ENCODE measurements at places on chromosomes 5 and 9.

GRCh38 chr9:94867842-94868312, 141.4 kb downstream of the AOPEP start:
- DNase-seq: no peak

DNA sequence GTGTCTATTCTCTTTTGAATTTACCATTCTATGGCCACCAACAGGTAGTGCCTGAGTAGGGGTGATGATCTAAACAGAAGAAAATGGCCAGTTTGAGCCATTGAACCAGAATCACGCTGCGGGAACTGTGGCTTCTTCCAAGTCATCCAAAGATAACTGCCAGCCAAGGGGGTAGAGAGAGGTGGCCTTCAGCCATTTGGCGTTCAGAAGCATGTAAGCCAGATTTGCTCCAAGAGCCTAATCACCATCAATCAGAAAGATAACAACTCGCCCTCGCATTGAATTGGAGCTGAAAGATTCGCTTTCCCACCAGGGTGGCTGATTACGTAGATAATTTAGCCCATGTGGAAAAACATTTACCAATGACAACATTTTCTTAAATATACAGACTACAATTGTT, 1302.7 kb upstream of the DMAC1 start:
- no peak for DNase-seq

DNA sequence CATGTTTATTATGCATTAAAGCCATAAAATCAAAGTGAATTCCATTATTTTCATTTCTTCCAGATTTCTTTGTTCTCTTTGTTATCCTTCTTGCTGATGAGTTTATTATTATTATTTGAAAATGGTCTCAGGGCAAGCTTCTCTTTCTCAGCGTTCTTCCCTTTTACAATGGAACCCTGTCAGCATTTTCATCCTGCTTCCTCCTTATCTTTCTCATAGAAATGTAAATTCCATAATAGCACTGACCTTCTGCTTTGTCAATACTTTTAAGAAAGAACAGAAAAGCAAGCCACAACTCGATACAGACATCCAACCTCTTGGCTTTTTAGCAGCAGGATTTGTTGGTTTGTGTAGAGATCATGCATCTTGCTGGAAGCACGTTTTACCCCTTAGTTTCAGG, 114.0 kb upstream of the BASP1 start:
- no peak for DNase-seq

DNA sequence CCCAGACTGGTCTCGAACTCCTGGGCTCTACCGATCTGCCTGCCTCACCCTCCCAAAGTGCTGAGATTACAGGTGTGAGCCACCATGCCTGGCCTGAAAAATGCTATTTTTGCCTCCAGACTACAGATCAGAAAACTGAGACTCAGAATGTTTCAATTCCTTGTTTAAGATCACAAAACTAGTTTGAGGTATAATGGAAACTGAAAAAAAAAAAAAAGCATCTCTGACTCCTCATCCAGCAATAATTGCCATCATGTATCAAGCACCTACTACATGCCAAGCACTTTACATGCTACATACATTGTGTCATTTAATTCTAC, 35.6 kb downstream of the PLAC8L1 start:
- no peak for DNase-seq

DNA sequence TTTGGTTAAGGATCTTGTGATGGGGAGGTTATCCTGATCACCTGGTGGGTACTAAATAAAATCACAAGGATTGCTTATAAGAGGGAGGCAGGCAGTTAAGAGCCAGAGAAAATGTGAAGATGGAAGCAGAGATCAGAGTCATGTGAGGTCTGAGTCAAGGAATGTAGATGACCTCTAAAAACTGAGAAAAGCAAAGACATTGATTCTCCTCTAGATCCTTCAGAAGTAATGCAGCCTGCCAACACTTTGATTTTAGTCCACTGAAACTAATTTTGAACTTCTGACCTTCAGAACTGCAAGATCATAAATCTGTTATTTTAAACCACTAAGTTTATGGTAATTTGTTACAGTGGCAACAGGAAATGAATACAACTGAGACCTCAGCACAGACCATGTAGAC, 499.0 kb downstream of the GADD45G start:
- no peak for DNase-seq

DNA sequence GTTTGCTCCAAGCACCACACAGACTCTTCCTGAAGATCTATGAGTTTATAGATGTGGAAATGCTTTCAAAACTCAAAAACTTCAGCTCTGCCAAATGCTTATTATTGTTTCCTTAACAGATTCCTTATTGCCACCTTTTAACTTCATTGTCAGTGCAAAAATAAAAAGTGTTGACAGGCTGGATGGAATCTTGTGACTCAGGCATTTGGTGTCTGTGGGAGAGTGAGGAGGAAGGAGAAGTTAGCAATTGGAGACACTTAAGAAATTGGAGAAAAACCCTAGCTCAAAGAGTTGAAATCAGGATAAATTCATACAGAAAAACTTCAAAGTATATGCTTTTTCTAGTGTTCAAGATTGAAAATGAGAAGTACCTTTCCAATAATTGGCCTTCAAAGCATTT, 140.6 kb upstream of the PUM3 start:
- no peak for DNase-seq

DNA sequence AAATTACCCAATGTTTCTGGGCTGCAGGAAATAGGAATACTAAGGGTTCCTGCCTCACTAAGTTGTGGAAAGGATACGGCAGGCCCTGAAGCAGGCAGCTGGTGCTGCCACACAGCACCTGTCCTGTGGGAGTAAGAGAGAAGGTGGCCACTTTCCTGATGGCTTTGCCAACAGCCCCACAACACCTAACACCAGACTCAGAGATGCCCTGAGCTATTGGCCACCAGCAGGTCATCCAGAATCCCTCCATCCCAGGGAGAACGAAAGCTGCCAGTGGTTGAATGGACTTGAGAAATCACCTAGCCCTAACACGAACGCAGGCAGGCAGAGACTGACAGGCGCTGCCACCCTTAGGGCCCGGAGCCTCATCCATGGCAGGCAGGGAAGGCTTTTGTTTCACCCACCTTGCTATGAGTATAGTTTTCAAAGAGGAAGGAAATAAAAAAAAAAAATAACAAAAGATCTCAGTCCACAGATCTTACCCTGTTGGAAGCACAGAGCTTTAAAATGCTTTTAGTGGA, 82.2 kb downstream of the DCP2 start:
- no peak for DNase-seq

- no peak for DNase-seq
Measured at GRCh38 chr5:119524485-119524884, 72.2 kb downstream of the HSD17B4 start.

GRCh38 chr5:125190232-125191087, 444.0 kb upstream of the ZNF608 start:
- DNase-seq: no peak

GRCh38 chr5:114695292-114695904, 333.5 kb downstream of the KCNN2 start:
- no peak for DNase-seq

DNA sequence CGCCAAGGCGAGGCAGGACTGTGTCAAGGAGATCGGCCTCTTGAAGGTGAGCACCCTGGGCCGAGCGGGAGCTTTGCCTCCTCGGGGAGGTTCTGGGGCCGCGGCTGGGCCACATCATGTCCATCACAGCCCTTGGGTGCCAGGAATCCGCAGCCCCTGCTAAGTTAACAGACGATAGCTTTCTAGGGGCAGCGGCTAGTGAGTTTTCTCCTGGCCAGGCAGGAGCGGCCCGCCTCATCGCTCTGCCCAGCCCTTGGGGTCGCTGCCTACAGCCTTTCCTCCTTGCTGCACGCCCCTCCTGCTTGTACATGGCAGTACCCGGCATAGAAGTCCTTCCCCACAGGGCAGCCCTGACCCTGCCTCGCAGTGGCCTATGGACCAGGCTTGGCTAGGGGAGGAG, 56.2 kb downstream of the NEK6 start:
- DNase-seq: no peak

DNA sequence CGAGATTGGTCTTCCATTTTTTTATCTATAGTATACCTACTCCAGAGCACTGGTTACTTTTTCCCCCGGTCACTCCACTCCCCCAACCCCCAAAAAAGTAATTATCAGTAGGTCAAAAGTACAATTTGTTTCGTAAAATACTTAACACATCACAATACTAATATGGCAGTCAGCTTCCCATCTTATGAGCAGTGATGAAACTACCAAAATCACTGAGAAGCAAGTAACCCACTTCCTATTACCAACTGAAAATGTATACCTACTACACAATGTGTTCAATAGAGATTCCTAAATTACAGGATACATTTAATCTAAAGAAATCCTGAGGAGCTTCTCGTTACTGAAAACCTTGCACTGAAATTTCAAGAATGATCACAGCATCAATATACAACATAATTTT, 1.9 kb downstream of the CERT1 start:
- no peak for DNase-seq

- no peak for DNase-seq
Measured at GRCh38 chr5:179720222-179720621, 12.4 kb upstream of the MAML1 start.

- no peak for DNase-seq
Measured at GRCh38 chr5:14591548-14591947, 10.0 kb downstream of the OTULINL start.

DNA sequence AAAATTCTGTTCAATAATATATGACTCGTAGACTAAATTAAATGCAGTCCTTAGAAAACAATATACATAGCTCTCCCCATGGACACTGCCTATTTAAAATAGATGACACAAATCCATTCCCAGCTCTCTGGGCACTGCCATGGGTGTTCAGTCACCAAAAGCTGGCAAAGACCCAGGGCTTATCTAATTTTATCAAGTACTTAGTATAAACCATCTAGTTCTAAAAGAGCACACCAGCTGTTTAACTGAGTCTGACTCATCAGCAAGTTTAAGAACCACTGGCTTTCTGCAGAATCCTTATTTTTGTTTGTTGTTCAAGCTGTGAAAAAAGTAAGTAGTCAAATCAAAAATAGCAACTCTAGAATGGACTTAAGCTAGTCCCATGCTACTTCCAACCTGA, 107.6 kb downstream of the PLPP1 start:
- no peak for DNase-seq

- DNase-seq: no peak
Measured at GRCh38 chr9:124906966-124907365, 33.9 kb downstream of the GOLGA1 start.

DNA sequence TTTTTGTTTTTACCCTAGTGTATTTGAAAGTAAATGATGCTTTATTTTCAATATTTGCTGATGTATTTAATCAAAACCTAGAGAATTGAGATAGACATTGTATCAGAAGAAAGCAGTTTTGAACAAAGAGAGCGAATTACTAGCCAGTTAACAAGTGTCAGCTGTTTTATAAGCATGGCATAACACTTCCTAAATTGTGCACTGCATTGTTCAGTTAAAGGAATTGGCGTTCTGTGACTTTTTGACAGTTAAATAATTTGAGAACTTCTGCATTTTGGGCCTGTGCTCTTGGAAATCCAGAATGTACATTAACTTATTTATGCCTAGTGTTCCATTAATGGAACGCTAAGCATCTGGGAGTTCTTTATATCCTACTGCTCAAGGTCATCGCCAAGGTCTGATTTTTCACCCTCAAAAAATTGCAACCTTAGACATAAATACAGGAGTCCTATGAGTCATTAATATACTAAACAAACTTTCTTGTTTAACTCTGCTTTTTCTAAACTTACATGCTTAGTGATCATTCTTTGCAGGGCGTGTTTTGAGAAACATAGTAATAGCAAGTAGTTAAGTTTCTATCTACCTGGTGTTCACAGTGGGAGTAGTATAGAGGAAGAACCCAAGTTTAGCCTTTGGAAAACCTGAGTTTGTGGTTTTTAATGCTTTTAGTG, 31.1 kb downstream of the RASA1 start:
- DNase-seq: no peak

- no peak for DNase-seq
Measured at GRCh38 chr5:128777052-128777451, 188.2 kb upstream of the SLC27A6 start.

- DNase-seq: no peak
Measured at GRCh38 chr9:136328011-136328621, 777 bp downstream of the GPSM1 start.

- no peak for DNase-seq
Measured at GRCh38 chr9:72577212-72577753, 55.9 kb downstream of the TMC1 start.

GRCh38 chr5:160774666-160775315, 77.2 kb downstream of the ATP10B start:
- no peak for DNase-seq

GRCh38 chr9:36970007-36970888, 63.8 kb downstream of the PAX5 start:
- DNase-seq: no peak

- DNase-seq: no peak
Measured at GRCh38 chr9:86093788-86094555, 5.4 kb downstream of the GOLM1 start.

DNA sequence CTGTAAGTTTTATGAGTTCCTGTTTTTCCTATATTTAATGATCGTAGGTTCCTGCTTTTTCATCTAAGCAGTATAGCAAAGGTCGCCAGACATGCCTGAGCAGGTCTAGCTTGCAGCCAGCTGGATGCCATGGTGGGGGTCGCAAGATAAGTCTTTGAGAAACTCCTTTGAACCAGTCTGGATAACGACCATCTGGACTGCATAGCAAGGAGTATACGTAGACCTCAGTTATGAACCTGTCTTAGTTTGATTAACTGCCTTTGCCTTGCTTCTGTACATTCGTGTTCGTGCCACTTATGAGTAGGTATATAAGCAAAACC, 8.4 kb upstream of the SPATA31E1 start:
- no peak for DNase-seq

GRCh38 chr9:128903079-128903461, 17.7 kb upstream of the PHYHD1 start:
- DNase-seq: no peak

DNA sequence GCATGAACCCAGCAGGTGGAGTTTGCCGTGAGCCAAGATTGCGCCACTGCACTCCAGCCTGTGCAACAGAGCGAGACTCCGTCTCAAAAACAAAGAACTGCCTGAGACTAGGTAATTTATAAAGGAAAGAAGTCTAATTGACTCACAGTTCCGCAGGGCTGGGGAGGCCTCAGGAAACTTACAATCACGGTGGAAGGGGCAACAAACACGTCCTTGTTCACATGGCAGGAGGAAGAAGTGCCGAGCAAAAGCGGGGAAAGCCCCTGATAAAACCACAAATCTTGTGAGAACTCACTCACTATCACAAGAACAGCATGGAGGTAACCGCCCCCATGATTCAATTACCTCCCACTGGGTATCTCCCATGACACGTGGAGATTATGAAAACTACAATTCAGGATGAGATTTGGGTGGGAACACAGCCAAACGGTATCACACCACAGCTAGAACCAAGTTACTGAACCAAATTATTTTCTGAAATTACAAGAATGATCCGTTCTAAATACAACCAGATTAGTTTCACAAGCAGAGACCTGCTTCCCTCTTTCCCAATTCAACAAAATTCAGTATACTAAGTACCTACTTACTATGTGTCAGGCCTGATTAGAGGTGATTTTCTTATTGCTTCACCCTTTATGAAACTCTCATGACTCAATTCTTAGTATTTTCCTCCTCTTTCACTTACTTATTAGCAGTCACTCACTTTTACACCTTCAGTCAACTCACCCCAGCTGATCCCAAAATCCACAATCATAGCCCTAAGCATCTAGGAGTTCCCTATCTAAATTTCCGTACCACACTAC, 8.4 kb downstream of the UBTD2 start:
- DNase-seq: no peak

GRCh38 chr9:115922444-115922843, 231.1 kb upstream of the PAPPA start:
- DNase-seq: no peak

GRCh38 chr5:155929112-155929511, 397.9 kb upstream of the SGCD start:
- DNase-seq: no peak

GRCh38 chr5:110048491-110048890, 358.8 kb downstream of the MAN2A1 start:
- no peak for DNase-seq

All from activated CD8-positive, alpha-beta memory T cell treated with anti-CD3 and anti-CD28 coated beads for 4 hours (primary cell).